Naive thymus-derived CD4-positive, alpha-beta T cell (primary cell): ENCODE measurements at places on chromosomes 4 and X. TPM values are rescaled to one million over a fixed set of nuclear protein-coding genes. Genes with fewer than 3 reads are reported as not detected.

GRCh38 chrX:1205681-1206611 lies 6.5 kb downstream of the CRLF2 start:
- peak; percentile 14 for DNase-seq

DNA sequence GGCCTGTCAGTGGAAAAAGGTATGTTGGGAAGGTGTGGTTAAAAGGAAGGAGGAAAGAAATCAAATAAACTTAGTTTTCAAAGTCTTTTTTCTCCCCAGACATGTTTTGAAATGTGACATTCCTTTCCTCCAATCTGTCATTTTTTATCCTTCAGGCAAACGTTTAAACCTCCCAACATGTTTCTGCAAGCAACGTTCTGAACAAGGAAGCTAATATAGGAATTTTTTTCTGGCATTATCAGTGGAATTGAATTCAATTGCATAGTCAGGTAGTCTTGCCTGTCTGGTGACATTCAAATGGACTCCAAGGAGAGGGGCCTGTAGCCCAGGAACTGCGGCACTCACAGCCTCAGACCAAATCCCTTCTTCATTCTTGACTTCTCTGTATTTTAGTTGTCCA lies 30.0 kb upstream of the RASSF6 start:
- DNase-seq = no peak

The LONRF3 gene
- total RNA-seq = 10.9 TPM

- no peak for DNase-seq
These were observed 9.6 kb upstream of the STK32B start for GRCh38 chr4:5041699-5042098.

GRCh38 chr4:148064451-148064850 lies 332.6 kb downstream of the ARHGAP10 start:
- no peak for DNase-seq

DNA sequence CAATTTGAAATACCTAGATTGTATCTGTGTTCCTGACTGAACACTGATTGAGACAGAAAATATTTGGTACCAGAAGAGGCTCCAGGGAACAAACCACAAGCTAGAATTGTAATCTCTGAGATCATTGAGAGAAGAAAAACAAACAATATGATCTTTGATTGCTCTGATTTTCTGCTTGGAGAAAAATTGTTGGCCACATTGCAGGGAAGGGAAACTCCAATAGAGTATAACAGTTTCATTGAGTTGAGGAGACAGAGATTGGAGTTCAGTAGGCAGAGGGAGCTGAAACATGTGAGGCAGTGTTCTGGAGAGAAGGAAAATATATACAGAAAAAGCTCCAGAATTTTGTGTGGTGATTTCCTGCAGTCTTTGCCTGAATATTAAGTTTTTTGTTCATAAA lies 158.2 kb downstream of the C4orf33 start:
- no peak for DNase-seq

- peak; percentile 55 for DNase-seq
These were observed 62.3 kb downstream of the GPC3 start for GRCh38 chrX:133923113-133923512.

- DNase-seq = no peak
These were observed 88.1 kb downstream of the CAMK2D start for GRCh38 chr4:113673450-113673849.

The PPP3CA gene
- 27.3 TPM for total RNA-seq
